ENCODE measurements at places on chromosomes 5 and 9.

DNA sequence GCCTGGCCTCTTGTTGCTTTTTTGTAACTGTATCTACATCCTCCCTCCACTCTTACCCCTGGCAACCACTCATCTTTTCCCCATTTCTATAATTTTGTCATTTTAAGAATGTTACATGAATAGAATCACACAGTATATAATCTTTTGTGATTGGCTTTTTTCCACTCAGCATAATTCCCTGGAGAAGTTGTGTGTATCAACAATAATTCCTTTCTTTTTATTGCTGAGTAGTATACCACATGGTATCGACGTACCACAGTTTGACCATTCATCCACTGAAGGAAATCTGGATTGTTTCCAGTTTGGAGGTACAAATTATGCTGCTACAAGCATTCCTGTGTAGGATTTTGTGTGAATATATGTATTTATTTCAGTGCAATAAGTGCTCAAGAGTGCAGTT lies 21.7 kb upstream of the ENTREP1 start:
- no peak for DNase-seq

- peak; percentile 54 for DNase-seq
These were observed 17.7 kb downstream of the RALGDS start for GRCh38 chr9:133103183-133103986.

DNA sequence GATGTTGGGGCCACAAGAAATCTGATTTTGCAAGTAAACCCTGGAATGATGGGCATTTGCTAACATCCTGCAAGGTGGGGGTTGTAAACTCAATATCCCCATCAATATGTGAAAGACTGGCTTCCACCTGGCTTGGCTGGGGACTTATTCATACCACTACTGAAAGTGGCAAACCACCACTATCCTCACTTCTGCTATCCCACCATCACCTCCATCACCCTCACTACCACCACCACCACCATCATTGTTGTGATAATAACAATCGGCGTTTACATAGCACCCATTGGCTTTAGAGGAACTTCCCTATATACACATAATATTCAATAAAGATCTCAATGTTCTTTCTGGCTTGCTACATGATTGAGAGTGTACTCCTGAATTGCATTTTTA lies 224.7 kb upstream of the DAP start:
- no peak for DNase-seq

DNA sequence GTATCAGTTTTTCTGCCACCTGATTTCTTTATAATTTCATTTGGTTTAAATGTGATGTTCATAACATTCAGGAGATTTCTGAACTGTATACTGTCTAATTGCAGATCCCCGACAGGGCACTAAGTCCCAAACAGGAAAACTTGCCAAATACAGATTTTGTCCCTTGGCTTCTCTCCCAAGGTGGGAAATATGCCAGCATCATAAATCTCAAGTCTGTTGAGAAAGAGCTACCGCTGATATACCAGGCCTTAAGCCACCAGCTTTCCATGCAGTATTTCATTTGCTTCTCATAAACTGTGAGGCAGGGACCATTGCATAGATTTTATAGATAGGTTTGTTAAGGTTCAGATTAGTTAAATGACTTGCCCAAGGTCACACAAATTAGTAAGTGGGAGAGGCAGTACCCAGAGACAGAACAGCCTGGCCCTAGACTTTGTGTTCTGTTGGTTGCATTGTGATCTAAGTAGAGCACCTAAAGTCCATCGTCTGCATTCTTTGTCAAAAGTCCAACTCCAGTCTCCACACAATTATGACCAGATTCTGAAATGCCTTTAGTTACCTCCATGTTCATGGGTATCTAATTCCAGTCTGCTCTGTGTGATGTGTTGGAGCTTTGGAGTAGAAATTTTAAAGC lies 16.2 kb downstream of the GPR21 start:
- no peak for DNase-seq

GRCh38 chr5:163735069-163735468 lies 229.7 kb downstream of the MAT2B start:
- no peak for DNase-seq

DNA sequence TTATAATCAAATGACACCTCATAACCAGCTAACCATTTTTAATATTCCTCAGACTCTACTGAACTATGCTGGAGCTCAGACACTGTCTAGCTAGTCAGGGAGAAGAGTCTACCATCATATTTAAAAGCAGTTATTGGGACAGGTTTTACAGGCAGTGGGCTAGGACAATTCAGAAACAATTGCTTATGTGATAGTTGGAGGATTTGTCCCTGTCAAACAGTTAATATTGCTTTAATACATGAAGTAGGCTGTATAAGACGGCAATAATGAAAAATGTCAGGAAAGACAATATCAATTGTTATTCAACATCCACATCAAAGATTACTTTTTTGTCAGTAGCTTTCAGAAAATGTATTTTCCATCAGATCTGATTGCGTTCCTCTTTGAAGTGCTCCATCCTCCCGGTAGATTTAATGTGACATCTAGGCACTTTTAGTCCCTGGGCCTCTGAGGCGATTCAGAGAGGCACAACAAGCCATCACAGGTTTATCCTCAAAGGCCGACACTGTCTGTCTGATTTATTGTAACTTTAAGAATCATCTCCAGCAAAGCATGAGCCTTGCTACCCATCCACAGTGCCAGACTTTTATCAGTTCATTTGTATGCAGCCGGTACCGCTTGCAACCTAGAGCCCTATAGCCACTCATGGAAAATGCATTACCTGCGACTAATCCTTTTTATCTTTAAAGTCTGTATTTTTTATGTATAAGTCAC lies 152.2 kb downstream of the PSAT1 start:
- no peak for DNase-seq
